ENCODE measurements at places on chromosomes 3 and 15.

- DNase-seq = no peak
These were observed 158.7 kb downstream of the USP13 start for GRCh38 chr3:179811321-179812095.

DNA sequence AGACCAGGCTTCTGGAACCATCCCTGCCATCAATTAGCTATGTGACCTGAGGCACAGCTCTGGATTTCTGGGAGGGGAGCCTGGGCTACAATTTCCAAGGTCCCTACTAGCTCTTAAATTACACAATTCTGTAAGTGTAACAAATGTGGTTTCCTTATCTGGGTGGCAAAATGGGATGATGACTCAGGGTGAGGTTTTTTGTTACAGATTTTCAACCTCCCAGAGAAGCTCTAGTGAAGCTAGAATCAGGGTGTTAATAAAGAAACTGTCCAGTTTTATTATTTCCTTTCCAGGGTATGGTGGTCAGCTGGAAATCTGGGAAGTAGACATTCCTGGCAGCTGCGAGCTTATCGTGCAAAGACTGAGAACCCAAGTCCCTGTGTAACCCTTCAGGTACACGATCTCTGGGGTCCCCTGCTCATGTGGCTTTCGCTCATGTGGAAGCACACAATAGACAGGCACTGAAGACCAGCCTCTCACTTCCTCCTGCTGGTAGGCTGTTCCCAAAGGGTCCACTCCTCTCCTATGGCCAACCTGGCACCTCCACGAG is 7.3 kb downstream of the RAB27A start:
- no peak for DNase-seq

GRCh38 chr3:49134471-49135265 is 1.8 kb upstream of the LAMB2 start:
- no peak for DNase-seq

- DNase-seq = no peak
These were observed 258.8 kb upstream of the NR2E3 start for GRCh38 chr15:71551566-71551965.

- no peak for DNase-seq
These were observed 41.6 kb downstream of the NANOGP8 start for GRCh38 chr15:35043373-35044095.

DNA sequence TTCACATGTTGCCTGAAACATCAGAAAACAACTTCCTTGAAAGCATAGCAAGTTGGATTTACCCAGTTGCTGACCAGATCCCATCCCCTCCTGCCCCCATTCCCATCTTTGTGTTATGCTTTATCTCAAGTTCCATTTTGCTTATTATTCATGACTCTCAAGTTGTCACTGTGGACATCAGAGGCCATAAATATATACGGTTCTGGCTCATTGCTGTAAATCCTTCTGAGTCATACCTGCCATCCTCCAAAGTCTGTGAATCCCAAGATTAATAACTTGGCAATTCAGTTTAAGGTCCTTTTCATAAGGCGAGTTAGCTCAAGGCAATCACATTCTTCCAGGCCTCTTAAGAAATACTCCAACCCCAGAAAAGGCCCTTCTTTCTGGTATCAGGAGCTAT is 126.2 kb upstream of the C2CD4B start:
- no peak for DNase-seq

- no peak for DNase-seq
These were observed 57.5 kb upstream of the CSPG4 start for GRCh38 chr15:75770131-75770530.

DNA sequence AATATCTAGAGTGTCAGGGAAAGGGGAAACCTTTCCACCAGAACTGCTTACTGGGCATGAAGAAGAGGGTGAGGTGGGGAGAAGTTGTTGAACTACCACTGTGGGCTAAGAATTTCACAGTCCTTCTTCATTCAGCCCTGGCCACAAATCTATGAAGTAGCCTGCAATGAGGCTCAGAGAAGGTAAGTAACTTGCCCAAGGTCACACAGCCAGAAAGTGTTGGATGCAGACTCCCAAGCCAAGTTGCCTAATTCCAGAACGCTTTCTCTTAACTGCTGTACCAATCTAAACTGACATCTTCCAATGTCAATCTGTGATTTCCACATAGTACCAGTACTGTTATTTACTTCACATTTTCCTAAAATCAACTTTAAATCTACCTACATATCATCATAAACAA is 2.1 kb downstream of the CYP1A1 start:
- no peak for DNase-seq

DNA sequence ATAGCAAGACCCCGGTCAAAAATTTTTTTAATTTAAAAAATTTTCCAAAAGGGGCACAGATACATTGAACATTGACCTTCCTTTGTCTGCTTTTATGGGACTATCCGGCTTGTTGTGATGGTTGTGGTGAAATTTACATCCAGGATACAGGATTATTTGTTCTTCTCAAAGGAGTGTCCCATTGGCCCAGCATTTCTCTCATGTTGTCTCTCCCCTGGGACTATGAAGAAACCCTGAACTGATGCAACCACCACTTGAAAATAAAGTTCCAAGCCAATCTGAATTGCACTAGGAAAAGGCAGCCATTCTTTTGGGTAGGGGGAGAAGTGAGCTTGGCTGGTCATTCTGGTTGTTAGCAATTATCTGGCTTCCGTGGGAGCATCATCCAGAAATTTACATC is 58.4 kb downstream of the PPARG start:
- no peak for DNase-seq

- DNase-seq = no peak
These were observed 279.0 kb upstream of the WNT5A start for GRCh38 chr3:55765906-55766701.

- DNase-seq = no peak
These were observed 35.3 kb upstream of the SNRPN start for GRCh38 chr15:24919446-24919845.

- DNase-seq = no peak
These were observed 289.2 kb upstream of the LYSMD4 start for GRCh38 chr15:100022391-100022790.

- no peak for DNase-seq
These were observed 120.8 kb downstream of the CLASP2 start for GRCh38 chr3:33597257-33597689.

- DNase-seq = no peak
These were observed 17.2 kb downstream of the EPHB3 start for GRCh38 chr3:184578822-184579221.

DNA sequence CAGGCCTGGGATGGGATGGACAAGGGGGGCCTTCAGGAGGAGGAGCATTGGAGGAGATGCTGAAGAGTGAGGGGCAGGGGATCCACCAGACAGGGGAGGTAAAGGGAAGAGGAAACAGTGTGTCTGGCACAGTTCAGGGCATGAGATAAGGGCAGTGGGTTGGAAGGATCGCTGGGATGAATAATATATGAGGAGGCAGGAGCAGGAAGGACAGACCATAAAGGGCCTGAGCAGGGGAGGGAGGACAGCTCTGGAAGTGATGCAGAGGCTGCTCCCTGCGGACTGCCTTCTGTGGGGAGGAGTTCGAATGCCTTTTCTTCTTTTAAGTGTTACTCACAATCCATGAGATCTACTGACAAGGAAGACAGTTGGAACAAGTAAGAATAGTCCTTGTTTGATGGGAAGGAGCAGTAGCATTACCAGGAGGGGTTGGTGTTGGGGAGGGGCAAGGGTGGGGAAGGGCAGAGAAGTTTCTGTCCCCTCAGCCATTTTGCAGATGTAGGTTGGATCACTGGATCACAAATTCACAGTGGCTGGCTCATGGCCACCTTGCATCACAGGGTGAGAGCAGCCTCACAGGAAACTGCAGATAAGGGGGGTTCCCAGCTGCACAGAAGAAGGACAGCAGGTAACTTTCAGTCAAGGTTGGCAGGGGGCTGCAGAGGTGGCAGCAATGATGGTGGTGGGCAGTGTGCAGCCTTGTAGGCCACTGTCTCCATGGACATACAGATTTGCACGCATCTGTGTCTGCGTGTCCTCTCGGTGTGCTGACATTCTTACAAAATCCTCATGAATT is 91.9 kb upstream of the SNRPN start:
- DNase-seq = no peak
